ENCODE measurements at places on chromosomes 5 and 9.

GRCh38 chr9:95273369-95274022 lies 44.0 kb downstream of the FANCC start:
- DNase-seq = peak; percentile 7

DNA sequence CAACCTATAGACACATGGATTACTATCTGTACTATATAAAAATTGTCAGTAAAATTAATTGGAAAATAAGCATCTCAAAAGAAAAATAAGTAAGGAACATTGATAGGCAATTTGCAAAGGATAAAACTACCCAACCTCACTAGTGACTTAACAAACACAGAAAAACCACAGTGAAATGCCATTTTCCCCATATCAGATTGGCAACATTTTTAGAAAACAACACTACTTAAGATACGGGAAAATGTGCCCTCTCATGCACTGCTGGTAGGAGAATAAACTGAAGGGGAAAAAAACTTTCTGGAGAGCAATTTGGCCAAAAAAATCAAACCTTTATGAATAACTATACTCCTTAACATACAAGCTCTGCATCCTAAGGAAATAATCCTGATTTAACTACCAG lies 254.0 kb downstream of the DEPDC1B start:
- no peak for DNase-seq

DNA sequence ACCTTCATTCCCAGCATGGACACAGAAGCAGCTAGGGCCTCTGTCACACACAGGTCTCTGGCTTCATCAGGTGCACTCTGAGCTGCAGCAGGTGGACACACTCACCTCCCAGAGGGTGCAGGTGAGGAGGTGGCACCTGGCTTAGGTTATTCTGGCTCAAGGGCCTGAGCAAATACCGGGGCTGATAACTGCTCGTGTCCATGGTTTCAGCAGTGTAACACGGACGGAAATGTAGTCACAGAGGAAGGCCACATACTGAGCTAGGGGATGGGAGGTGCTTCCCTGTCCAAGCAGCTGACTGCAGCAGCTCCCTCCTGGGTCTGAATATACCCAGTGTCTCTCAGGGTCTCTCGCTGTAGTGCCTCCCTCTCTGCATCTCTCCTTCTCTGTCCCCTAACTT lies 5.7 kb downstream of the PHF2 start:
- DNase-seq = no peak

GRCh38 chr5:124207118-124207517 lies 539.3 kb downstream of the ZNF608 start:
- no peak for DNase-seq

- no peak for DNase-seq
Measured at GRCh38 chr9:36118706-36119105, 17.8 kb upstream of the GLIPR2 start.

GRCh38 chr5:128637031-128637430 lies 99.0 kb upstream of the FBN2 start:
- no peak for DNase-seq

GRCh38 chr5:31173614-31174013 lies 19.9 kb upstream of the CDH6 start:
- DNase-seq = no peak

DNA sequence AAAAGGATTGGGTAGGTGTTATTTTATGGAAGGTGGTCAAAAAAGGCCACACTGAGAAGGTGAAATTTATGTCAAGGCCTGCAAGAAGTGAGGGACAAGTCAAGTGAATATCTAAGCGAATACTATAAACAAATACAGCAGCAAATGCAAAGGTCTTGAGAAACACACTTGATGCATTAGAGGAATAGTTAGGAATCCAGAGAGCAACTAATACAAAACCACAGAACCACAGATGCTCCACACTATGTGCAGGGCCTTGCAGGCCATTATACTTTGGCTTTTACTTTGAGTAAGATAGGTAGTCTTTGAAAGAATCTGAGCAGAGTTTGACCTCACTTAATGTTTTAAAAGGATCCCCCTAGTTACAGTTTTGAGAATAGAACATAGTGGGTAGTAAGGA lies 4.6 kb downstream of the ZNF622 start:
- DNase-seq = no peak

DNA sequence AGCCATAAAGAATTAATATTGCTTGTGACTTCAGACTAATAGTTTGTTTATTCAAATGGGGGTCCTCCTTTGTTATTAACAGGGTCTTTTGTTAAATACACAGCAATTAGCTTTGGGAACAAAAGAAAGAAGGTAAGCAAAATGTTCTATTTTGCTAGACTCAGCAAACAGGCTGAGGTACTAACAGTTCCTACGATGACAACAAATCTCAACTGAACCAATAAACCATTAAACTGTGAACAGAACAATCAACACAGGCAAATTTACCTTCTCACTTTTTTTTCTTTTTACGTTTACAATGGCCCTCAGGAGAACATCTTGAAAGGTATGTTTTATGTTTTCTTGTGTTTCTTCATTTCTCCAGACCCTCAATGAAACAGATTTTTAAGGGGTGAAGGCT lies 207.2 kb downstream of the NFIB start:
- DNase-seq = no peak

- DNase-seq = no peak
Measured at GRCh38 chr9:130008538-130008937, 34.5 kb downstream of the FNBP1 start.

- no peak for DNase-seq
Measured at GRCh38 chr9:122107291-122107805, 14.2 kb upstream of the TTLL11 start.

- no peak for DNase-seq
Measured at GRCh38 chr5:146731909-146732659, 146.5 kb downstream of the PPP2R2B start.

DNA sequence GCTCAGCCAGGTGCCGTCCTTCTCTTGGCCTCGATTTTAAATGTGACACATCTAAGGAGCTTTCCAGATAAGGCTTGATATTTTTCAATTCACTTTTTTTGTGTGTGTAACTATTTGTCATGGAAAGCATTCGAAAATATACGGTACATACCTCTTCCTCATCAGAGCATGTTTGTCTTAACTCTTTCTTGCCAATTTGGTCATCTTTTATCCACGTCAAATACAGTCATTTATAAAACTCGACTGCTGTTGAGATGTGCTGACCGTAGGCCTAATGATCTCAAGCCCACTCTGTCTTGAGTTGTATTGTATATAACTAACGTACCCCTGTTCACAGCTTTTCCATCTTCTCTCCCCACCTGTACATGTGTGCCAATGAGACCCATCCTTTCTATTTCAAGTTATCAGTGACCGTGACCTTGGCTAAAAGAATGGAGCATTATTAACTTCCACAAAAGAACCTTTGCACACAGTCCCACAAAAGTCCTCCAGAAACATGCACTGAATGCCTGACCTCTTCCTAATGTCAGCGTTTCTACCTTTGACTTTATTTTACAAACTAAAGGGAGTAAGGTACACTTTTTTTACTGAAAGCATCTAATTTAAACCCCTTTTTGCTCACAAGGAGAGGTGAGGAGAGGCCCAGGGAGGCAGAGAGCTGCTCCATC lies 61.6 kb downstream of the IPPK start:
- no peak for DNase-seq

DNA sequence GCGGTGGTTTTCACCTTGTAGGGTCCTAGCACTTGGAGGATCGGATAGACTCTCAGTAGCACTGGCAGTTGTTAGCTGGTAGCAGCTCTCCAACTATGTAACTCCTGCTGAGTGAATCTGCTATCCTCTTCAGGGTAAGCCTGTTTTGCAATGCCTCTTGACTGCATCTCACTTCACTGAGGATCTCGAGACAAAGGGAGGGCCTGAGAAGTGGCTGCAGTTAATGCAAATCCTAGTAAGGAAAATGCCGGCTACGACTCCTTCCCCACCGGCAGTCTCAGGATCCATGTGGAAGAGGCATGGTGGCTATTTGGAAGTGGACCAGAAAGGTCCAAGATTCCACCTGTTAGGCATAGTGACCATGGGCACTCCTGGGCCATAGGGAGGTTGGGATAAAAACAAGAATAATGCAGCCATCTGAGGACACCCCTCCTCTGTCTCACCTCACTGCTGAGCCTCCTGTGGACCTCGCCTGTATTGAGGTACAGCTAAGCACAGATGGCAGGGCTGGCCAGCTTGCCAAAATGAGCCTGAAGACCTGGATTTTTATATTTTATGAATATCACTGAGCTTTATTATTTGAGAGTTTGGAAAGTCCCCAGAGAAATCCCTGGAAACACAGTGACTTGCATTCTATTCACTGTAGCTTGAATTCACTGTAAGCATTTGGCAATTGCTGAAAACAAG lies 146.0 kb downstream of the LIFR start:
- no peak for DNase-seq

DNA sequence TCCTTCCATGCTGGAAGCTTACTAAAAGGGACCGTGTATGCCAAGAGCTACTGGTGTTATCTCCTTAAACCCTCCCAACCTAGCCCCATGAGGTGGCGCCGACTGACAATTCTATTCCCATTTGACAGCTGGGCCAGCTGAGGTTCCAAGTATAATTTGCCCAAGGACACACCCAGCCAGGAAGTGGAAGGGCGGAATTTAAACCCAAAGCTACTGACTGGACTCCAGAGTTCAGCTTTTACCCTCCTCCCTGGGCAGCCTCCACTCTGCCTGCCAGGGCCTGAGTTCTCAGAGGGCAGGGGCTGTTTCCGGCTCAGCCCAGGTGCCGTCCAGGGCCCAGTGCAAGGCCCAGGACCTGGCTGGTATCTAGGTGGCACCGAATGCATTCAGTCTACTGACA lies 71.8 kb downstream of the C9orf50 start:
- DNase-seq = no peak

- no peak for DNase-seq
Measured at GRCh38 chr5:180592176-180592575, 877 bp upstream of the SCGB3A1 start.

DNA sequence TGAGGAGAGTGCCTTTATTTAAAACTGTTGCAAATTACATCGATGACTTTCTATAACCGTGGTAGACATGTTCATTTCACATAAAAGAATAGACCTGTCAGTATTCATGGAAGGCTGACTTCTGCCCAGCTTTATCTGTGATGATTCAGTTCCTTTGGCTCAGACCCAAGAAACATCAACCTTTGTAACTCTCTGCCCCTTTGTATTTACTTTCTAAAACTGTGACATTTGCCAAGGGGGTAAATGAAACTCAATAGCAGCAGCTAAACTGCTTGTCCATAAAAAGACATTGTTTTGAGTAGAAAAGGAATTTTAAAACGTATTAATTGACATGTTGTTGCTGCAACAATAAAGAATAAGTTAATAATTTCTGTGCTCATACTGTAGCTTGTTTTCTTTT lies 137.8 kb upstream of the ANKH start:
- no peak for DNase-seq

DNA sequence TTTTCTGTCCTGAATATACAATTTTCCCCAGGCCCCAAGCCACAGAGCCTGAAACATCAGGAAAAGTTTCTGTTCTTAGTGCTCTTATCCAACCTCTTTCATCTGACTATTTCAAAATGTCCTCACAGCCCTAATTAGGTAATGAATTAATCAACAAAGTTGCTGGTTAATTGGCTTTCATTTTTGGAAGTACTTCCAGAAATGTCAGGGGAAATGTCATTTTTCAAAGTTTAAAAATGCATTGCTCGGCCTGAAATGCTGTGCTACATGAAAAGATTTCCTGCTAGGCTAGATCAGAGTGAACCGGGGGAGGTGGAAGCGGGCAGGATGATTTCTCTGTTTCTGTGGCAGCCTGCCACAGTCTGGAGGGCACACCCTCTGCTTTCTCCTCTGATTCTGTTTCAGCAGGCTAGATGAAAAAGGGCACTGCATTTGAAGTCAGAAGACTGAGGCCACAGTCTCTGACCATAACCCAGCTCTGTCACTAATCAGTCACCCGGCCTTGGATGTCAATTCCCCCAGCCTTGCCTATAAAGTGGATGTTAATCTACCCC lies 55.9 kb upstream of the BARX1 start:
- no peak for DNase-seq

- DNase-seq = no peak
Measured at GRCh38 chr5:59709846-59710245, 183.7 kb downstream of the PDE4D start.

DNA sequence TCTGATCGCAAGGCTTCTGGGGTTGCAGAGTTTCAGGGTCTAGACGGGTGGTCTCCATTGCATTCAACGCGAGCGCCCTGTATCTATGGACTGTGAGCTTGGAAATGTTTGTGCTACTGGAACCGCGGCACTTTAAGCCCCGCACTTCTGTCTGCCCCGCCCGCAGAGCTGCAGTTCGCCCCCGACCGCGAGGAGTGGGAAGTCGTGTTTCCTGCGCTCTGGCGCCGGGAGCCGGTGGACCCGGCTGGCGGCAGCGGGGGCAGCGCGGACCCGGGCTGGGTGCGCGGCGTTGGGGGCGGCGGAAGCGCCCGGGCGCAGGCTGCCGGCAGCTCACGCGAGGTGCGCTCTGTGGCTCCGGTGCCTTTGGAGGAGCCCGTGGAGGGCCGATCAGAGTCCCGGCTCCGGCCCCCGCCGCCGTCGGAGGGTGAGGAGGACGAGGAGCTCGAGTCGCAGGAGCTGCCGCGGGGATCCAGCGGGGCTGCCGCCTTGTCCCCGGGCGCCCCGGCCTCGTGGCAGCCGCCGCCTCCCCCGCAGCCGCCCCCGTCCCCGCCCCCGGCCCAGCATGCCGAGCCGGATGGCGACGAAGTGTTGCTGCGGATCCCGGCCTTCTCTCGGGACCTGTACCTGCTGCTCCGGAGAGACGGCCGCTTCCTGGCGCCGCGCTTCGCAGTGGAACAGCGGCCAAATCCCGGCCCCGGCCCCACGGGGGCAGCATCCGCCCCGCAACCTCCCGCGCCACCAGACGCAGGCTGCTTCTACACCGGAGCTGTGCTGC lies 1.0 kb downstream of the ADAMTS19 start:
- DNase-seq = no peak

All from naive B cell (primary cell).